ENCODE measurements at places on chromosomes 11 and 22. TPM values are rescaled to one million over a fixed set of nuclear protein-coding genes. Genes with fewer than 3 reads are reported as not detected.

Gene SESN3
- 86.1 TPM for total RNA-seq

Gene ANGPTL5
- 0.62 TPM for total RNA-seq

Gene BIRC3
- total RNA-seq = 1.7 TPM

Gene P2RX3
- not detected for total RNA-seq

Gene OR8A1
- not detected for total RNA-seq

Gene SIDT2
- total RNA-seq = 8.1 TPM

Gene SCN4B
- total RNA-seq = 12.2 TPM

Gene HTR3A
- 0.31 TPM for total RNA-seq

Gene TNNI2
- total RNA-seq = 0.62 TPM

Gene OR8D1
- total RNA-seq = not detected

Gene FAM181B
- 9.7 TPM for total RNA-seq

Gene GRIK4
- total RNA-seq = 2.3 TPM

Gene IL17REL
- total RNA-seq = not detected

Gene KLHL35
- total RNA-seq = 28.5 TPM

Gene OR56A1
- under 0.01 TPM for total RNA-seq

Gene BTG4
- not detected for total RNA-seq

Gene RBMXL2
- total RNA-seq = not detected

Gene OR5P2
- total RNA-seq = not detected

Measured in occipital lobe (tissue), 3 donors.